ENCODE measurements at places on chromosomes 12 and 14.
A peak's percentile ranks its signal among the peaks of the same experiment; 100 is the strongest.

GRCh38 chr12:52268212-52268611 lies 6.2 kb upstream of the KRT86 start:
- DNase-seq = no peak

GRCh38 chr12:50021031-50021430 lies 4.3 kb downstream of the RACGAP1 start:
- DNase-seq = no peak

- DNase-seq = no peak
These were observed 76.3 kb upstream of the RTL1 start for GRCh38 chr14:100979780-100980179.

GRCh38 chr12:94074980-94075629 lies 73.3 kb upstream of the PLXNC1 start:
- no peak for DNase-seq

DNA sequence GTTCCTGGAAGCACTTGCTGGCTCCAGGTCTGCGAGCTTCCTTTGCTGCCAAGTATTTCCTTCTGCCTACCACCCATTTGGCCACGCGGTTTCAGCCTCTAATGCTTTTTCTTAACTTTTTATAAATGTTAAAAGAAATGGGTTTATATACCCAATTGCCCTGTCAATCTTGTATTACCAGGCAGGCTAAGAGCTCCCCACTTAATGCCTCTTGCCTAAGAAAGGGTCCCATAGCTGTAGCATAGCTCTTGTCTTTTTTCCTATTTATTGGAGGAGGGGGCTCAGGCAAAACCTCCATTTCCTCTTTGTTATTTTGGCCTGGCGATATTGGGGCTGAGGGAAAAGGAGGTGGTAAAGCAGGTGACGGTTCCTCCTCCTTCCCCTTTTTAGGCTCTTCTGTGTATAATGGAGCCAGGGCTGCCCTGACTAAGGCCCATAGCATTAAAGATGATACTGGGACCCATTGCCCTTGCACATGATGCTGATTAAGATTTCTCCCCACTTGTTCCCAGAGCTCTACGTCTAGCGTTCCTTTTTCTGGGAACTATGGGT lies 21.6 kb upstream of the BLTP3B start:
- DNase-seq = no peak

DNA sequence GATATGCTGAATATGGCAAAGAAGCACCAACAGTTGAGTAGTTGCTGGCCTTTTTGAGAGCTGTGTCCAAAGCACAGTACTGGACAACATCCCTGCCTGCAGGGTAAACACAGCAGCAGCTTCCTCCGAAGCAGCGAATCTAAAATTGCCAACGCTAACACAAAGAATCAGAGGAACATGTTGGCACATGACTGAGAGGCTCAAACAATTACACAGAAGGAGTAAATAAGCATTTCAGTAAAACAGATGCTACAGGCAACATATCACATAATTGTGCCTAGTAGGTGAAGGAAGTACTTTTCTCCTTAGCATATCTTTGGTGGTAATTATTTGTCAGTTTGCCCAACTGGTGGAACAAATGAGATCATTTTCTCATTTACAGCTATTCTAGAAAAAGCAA lies 52.1 kb downstream of the KICS2 start:
- DNase-seq = no peak

- DNase-seq = peak; percentile 49
These were observed 768 bp downstream of the CEP170B start for GRCh38 chr14:104865631-104866441.

DNA sequence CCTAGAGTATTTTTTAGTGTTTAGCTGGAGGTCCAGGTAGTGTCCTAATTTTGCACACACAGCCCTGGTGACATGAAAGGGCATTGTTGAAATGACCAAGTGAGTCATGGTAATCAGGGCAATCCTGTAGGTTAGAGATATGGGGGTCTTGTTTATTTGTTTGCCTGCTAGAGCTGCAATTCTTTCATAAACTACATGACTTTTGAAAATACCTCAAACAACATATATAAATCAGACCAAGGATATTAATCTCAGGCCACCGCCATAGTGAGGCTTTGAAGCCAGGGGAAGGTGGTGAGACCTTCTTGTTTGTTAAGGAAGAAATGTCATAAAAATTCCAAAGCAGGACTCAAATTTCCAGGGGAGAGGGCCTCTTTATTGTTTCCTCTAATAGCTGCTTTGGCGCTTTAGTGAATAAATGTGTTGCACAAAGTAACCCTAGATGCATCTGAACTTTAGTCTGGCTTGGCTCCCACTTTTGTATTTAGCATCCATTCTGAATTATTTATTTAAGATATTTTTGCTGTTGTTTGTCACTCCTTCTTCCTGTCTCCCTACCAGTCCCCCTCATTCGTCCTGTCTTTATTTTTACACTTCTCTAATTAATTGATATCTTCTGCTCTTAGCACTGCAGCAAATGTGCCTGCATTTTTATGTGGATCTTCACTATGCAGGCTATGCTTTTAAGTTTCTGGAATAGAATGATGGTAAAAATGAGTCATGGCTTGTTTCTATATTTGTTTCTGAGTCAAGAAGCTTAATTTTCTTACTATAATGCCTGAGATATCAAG lies 430.3 kb downstream of the RAD51B start:
- DNase-seq = no peak

GRCh38 chr12:52496590-52497071 lies 3.6 kb upstream of the KRT6A start:
- DNase-seq = no peak

- no peak for DNase-seq
These were observed 45.7 kb upstream of the KCNA5 start for GRCh38 chr12:4997939-4998338.

GRCh38 chr14:67133144-67133543 lies 56.1 kb upstream of the GARIN2 start:
- DNase-seq = no peak

- DNase-seq = no peak
These were observed 92.9 kb downstream of the FAR2 start for GRCh38 chr12:29241821-29242591.

DNA sequence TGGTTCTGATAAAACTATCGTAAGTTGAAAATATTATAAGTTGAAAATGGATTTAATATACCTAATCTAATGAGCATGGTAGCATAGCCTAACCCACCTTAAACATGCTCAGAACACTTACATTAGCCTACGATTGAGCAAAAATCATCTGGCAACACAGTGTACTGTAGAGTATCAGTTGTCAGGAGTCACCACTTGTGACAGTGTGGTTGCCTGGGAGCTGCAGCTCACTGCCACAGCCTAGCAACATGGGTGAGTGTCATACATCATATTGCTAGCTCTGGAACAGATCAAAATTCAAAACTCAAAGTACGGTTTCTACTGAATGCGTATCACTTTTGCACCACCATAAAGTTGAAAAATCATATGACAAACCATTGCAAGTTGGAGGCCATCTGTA lies 203.5 kb downstream of the ATXN7L3B start:
- DNase-seq = no peak

DNA sequence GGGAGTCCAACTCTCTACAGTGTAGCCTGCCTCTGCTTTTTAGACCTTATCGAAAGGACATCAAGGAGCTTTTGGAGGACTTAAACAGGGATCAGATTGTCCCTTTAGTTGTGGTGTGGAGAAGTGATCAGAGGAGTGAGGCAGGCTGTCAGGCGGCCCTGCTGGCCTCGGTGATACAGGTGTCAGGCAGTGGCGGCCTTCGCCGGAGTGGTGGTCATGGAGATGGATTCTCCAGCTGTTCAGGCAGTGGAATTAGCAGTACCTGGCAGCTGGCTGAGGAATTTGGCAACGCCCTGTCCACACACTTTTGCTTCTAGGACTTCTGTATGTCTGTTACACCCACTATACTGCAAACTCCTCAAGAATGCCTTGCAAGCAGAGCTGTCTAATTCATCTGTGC lies 4.2 kb upstream of the CLMN start:
- DNase-seq = no peak

GRCh38 chr12:51997136-51997535 lies 9.6 kb upstream of the TAMALIN start:
- DNase-seq = no peak

- no peak for DNase-seq
These were observed 1095.2 kb downstream of the FSCB start for GRCh38 chr14:43411841-43412240.

Measured in stimulated activated CD4-positive, alpha-beta T cell treated with anti-CD3 and anti-CD28 coated beads, Interleukin-4, amount 100 ng/mL, for 1 hour (primary cell).